ENCODE measurements at places on chromosomes 5 and 9.

DNA sequence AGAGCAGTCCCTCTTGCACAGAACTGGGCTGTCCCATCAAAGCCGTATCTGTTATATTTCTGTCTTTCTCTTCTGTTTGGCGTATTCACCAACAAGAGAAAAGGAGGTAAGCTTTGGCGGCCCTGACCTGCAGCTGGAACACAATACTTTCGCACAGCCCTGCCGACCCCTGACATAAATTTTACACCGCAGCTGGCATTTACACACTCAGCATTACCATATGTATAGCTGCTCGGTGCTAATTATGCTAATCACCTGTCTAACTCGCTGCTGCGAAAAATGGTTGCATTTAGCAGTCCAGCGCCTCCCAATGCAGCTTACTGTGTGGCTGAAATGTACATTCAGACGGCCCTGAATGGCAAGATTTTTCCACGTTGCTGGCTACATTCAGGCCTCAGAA, 20.8 kb downstream of the PTCH1 start:
- DNase-seq = no peak

DNA sequence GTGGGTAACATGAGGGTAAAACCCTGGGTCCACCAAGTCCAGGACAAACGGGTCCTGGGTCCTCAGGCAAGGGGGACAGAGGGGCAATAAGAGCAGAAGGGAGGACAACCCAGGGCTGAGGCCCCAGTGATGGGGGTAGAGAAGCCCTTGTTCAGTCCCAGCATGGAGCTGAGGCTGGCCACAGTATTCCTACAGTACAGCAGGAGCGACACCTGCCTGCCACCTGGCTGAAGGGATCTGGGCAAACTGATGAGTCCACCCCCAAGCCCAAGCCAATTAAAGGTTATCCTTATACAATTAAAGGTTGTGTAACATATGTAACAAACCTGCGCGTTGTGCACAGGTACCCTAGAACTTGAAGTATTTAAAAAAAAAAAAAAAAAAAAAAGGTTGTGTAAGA, 97.7 kb upstream of the LRRTM2 start:
- DNase-seq = no peak

GRCh38 chr9:97348871-97349270, 41.4 kb downstream of the CCDC180 start:
- no peak for DNase-seq

GRCh38 chr9:83432877-83433550, 105.2 kb downstream of the FRMD3 start:
- DNase-seq = no peak

DNA sequence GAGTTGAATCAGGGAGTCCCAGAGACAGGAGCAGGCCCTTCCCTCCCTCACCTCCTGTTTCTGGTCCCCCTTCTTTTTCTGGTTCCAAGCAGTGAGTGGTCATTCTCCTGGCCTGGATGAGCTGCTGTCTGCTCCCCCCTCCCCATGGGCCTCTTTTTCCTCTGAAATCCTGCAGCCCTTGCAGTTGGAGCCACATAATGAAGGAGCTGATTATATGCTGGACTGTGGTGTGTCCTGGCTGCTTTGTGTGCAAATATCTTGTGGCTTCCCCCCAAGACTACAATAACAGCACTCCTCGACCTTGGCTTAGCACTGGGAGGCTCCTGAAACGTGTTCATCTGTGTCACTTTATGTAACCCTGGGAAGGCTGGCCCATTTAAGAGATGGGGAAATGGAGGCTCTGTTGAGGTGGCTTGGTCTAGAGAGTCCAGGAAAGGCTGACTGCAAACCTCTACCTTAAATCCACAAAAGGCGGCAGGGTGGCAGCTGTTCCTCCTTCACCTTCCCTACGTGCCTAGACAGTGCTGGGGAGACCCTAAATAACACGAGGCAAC, 69.2 kb downstream of the SH3PXD2B start:
- no peak for DNase-seq

DNA sequence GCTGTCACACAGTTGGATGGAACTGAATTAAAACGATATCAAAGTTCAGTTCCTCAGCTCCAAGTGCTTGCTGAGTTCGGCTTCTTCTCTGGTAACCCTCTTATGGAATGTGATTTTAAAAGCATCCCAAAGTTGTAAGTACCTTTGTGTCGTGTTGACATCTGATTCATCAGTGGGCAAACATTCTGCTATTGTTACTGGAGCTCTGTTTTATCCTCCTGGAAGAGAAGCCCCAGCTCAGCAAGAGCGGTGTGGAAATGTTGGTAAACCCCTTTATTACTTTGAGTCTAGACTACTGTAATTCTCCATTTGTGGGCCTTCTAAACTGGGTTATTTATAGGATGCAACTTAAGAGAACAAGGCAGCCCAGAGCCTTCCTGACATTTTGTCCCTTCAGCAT, 699.3 kb upstream of the WWC1 start:
- no peak for DNase-seq

DNA sequence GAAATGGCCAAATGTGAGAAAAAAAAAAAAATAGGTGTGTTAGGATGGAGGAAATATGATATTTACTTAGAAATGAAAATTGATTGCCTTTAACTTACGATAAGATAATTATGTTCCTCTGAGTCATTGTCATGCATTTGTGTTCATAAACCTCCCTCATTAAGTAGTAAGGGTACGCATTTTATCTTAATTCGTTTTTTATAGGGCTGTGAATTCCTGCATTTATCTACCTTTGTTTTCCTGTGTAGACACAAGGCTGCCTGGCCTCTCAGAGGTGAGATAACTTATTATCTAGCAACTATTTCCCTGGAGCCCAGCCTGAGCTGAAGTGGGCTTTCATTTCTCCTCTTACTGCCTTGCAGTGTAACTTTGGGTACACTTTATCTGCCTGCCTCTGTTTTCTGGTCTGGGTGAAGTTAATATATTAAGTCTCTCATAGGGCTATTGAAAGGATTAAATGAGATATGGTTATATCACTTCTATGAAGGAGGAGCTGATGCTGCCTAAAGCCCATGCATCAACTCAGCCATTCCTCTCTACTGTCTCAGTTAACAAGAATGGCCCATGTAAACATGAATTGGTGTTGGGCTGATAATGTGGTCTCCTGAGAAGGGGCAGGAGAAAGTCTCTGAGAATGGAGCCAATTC, 103.8 kb upstream of the KLF4 start:
- DNase-seq = no peak

GRCh38 chr5:132455614-132456115, 34.9 kb downstream of the IRF1 start:
- no peak for DNase-seq
